ENCODE measurements at places on chromosomes 2 and 18. TPM values are rescaled to one million over a fixed set of nuclear protein-coding genes. Genes with fewer than 3 reads are reported as not detected.

SRD5A2 gene
- not detected for total RNA-seq

C2orf66 gene
- 0.54 TPM for total RNA-seq

- no peak for DNase-seq
Measured at GRCh38 chr2:40746191-40746590, 294.3 kb upstream of the SLC8A1 start.

NFATC1 gene
- total RNA-seq = 10.6 TPM

PLEK gene
- not detected for total RNA-seq

GRCh38 chr2:132678483-132678882 lies 8.5 kb upstream of the LYPD1 start:
- peak; percentile 78 for DNase-seq

GRCh38 chr2:165274698-165275097 lies 35.5 kb downstream of the SCN2A start:
- peak; percentile 14 for DNase-seq

CAPN10 gene
- total RNA-seq = 24.9 TPM

GRCh38 chr2:227627769-227628168 lies 10.5 kb downstream of the SCYGR4 start:
- DNase-seq = no peak

SGPP2 gene
- total RNA-seq = 0.20 TPM

DNAH6 gene
- total RNA-seq = 0.20 TPM

Data from astrocyte (in vitro differentiated cells and primary cell).